ENCODE measurements at places on chromosomes 7 and 10.

DNA sequence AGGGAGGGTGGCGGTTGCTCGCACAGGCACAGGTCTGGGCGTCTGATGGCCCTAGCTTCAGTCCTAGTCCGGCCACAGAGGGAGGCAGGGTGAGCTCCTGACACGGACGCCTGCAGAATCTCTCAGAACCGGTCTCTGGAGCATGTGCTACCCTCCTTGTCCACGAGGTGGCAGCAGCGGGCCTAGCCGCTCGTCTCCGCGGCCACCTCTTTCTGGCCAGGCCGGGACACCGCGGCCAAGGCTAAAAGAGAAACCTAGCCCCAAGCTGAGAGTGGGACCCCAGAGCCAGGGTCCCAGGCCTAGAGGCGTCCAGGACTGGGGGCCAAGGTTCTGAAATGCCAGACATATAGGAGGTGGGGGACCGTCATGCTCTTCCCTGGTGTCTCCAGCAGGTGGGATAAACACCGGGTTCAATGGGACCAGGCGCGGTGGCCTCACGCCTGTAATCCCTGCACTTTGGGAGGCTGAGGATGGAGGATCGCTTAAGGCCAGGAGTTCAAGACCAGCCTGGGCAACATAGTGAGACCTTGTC lies 3.2 kb upstream of the LAT2 start:
- DNase-seq = peak; percentile 91

GRCh38 chr10:63115732-63116383 lies 17.3 kb upstream of the NRBF2 start:
- peak; percentile 96 for DNase-seq

DNA sequence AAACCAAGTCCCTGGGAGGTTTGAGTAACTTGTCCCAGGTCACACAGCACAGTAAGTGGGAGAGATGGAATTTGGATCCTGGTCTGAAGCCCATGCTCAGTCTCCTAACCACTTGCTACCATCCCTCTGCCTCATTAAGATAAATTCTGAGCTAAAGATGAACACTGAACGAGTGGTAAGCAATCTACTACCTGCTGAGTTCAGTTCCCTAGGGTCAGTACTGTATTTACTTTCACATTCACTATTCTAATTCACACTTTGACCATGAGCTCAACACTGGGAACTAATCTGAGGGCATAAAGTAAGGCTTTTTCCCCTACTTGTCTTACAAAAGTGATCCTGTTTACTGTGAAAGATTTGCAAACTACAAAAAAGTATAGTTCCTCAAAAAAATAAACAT lies 2.4 kb downstream of the UROS start:
- no peak for DNase-seq

DNA sequence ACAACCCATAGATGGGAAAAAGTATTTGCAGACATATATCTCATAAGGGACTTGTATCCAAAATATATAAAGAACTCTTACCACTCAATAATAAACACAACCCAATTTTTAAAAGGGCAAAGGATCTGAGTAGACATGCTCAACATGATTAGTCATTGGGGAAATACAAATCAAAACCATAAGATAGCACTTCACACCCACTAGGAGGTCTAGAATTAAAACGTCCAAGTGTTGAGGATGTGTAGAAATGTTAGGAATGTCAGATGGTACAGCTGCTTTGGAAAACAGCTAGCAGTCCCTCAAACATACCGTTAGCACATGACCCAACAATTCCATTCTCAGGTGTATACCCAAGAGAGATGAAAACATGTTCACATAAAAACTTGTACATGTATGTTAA lies 8.3 kb downstream of the PSTK start:
- DNase-seq = no peak

DNA sequence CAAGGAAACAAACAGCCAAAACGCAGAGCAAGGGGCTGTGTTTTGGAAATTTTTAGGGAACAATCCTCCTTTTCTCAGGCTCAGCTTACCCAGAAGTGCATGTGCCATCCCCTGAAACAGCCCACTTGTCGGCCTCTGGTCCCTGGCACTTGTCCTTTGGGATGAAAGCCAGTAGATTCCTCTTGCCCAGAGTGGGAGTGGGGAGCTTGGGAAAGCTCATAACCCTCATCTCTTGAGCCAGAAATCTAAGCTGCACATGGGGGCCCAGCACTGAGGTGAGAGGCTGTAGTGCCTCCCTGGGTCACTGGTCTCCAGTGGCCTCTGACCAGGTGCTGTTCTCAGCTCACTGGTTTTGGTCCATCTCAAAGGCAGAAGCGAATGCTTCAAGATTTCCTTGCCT lies 150.3 kb downstream of the RNF216 start:
- DNase-seq = no peak

DNA sequence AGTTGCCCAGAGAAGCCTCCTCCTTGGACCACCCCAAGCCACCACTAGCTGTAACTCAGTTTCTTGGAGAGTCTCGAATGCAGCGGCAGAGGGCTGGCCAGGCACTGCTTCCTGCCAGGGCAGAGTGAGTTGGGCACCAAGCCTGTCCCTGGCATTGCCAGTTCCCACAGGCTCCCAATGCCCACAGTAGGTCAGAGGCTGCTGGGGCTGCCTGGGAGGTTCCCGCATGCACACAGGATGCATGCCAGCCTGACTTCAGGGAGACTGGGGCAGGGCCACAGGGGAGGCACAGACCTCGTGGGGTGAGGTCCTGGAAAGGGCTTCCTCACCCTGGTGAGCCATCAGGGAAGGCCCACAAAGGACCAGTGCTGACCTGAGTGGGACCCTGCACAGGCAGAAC lies 152.8 kb downstream of the ZNF248 start:
- no peak for DNase-seq

DNA sequence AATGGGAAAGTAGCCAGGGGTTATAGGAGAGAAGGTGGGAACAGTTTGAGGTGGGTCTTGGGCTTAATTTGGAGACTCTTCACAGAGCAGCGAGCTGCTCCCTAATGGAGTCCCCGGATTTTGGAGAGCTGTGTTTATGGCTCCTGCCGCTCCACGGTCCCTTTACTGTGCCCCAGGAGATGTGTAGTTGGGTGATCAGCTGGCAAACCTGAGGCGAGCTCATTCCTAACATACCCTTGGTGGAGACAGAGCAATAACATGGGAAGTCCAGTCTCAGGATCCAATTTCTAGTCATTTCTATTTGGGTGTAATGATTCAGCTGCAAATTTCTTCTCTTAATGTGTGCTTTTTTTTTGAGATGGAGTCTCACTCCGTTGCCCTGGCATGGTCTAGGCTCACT lies 1.5 kb downstream of the GARIN1A start:
- no peak for DNase-seq

All from tibial artery (tissue), 4 donors.